Mucosa of descending colon (tissue), 3 donors: ENCODE measurements at places on chromosomes 7 and 10. TPM values are rescaled to one million over a fixed set of nuclear protein-coding genes. Genes with fewer than 3 reads are reported as not detected.
A peak's percentile ranks its signal among the peaks of the same experiment; 100 is the strongest.

DNA sequence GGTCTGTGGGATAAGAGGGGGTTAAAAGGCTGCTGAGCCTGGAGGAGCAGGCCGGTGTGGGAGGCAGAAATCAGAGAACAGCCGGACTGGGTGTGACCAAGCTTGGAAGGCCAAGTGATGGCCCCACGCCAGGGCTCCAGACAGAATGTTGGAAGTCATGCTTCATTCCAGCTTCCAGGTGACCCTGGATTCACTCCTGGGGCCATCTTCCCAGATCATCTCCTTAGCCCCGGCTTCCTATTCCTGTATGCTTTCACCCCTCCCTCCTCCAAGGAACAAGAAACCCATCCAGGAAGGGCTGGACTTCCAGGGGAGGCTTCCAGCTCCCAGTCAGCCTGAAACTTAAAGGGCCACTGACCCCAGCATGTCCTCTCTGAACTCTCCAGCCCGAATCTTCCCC is 1.0 kb downstream of the INMT start:
- peak; percentile 60 for DNase-seq

- DNase-seq, result no peak
Measured at GRCh38 chr10:98201760-98202159, 66.2 kb downstream of the LOXL4 start.

DNA sequence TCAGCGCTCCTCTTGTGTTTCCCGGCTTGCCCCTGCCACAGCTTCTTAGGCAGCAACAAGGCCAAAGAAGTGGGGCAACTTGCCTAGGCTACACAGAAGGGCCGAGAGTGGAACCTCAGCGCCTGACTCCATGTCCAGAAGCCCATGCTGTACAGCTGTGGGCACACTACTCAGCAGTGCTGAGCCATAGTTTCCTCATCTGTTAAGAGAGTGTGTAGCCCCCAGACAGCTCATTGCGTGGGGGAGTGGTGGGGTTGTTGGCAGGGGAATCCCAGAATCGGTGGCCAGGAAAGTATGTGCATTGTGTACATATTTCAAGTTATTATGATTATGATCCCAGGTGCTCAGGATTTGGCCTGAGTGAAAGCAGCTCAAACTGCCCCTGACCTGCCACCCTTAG is 96.2 kb downstream of the CDH23 start:
- no peak for DNase-seq

Gene CYP51A1
- 133 TPM for total RNA-seq
